ENCODE measurements at places on chromosomes 2 and 18.

GRCh38 chr18:57836557-57836956 is 33.4 kb upstream of the ATP8B1 start:
- DNase-seq, result no peak

GRCh38 chr2:219062081-219062480 is 1.4 kb upstream of the IHH start:
- DNase-seq, result no peak

- no peak for DNase-seq
These were observed 297.1 kb downstream of the AGPS start for GRCh38 chr2:177689623-177690022.

DNA sequence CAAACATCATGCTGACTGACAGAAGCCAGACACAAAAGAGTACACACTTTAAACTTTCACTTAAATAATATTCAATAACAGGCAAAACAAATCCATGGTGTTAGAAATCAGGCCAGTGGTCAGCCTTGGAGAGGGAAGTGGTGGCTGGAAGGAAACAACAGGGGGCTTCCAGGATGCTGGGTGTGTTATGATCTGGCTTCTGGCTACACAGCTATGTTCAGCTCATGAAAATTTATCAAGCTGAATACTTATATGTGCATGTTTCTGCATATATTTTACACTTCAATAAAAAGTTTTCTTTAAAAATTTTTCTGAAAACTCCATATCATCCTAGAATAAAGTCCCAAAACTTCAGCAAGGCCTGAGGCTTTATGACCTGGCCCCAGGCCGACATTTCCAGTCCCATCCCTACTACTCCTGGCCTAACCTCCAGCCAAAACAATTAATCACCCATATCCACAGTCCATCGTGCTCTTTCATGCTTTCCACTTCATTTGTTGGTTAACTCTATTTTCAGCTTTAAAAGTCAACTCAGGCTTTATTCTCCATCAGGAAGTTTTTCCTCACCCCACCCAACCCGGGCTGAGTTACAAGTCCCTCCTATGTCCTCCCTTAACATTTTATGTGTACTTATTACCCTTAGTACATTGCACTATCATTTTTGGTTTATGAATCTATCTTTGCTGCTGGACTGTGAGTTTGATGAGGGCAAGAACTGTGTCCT is 27.9 kb upstream of the SPTBN1 start:
- no peak for DNase-seq

DNA sequence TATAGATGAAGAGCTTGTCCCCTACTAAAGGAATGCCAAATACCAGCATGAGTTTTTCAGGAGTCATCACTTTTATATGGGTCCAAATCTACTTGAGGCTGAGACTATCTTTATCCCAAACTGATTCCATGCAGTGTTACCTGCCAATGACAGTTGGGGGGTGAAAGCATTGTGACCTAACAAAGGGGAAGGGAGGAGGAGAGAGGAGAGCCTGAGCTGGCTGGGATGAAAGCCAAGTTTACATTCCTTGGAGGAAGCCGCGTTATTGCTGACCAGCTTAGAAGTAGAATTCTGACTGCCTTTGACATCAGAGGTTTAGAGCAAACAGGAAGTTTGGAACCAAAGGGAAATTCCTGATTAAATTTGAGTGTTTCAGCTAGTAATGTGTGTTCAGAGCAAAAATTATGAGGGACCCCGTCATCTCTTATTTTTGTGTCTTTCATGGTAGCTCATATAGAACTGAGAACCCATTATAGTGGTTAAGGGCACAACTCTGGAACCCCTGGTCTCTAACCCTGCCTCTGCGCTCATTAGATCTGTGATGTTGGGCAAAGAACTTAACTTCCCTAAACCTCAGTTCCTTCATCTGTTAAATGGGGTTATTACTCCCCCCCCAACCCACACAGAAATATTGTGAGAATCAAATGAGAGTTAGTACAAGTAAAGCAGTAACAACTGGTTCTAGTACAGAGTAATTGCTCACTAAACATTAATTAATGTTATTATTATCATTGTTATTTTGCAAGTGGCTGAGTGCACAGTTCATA is 199.3 kb upstream of the EPAS1 start:
- DNase-seq, result no peak

- DNase-seq, result no peak
These were observed 121.8 kb downstream of the GPR39 start for GRCh38 chr2:132538331-132538855.

DNA sequence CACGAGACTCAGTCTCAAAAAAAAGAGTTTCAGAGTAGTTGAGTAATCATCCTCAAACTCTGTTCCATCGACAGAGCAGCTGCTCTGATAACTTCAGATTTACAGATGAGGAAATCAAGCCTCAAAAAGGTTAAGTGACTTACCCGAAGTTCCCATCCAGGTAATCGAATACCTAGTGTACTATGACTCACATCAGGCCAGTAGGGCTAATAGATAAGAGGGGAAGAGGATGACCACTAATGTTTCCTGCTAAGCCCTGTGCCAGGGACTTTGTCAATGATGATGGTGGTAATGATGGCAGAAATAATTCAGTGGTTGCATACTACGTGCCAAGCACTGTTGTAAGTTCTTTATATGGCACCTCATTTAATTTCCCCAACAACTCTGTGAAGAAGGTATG is 80.9 kb downstream of the PLB1 start:
- DNase-seq, result no peak

GRCh38 chr2:166104773-166105172 is 23.0 kb downstream of the SCN1A start:
- no peak for DNase-seq

DNA sequence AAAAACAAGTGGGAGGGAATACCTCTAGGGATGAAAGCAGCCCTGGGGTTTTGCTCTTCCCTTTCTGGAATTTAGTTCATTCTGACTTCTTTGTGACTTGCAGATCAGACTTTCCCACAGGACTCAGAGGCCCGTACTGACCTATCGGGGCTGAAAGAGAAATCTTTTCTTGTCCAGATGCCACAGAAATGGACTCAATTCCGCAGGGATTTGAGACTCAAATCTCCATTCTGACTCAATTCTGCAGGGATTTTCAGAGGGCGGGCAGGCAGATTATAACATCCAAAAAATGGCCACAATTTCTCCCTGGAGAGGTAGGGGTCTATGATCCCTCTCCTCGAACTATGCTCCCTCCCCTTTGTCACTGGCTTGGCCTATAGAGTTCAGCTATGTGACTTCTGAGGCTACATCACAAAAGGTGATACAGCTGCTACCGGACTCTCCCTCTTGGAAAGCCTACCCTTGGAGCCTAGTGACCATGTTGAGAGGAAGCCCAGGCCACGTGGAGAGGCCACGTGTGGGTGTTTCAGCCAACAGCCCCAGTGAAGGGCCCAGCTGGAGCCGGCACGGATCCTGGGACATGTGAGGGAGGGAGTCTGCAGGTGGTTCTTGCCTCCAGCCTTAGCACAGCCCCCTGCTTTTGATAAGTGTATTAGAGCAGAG is 4.8 kb upstream of the EFHD1 start:
- no peak for DNase-seq

- DNase-seq, result no peak
These were observed 17.8 kb upstream of the ATL2 start for GRCh38 chr2:38394903-38395341.

DNA sequence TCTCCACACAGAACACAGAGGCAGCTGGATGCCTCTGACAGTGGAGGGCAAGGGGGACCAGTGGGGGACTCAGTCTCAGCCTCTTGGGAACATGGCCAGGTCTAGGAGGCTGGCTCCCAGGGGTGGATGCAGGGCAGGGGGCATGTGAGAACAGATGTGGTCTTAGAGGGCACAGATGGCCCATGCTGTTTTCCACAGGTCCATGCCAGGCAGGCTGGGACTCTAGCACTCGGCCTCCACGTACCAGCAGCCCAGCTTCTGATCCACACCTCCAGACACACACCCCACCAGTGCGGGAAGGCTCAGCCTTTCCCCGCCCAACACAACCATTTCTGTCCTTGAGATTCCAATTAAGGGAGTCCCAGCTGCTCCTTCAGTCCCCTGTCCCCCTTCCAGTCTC is 42.4 kb downstream of the TNS1 start:
- no peak for DNase-seq

DNA sequence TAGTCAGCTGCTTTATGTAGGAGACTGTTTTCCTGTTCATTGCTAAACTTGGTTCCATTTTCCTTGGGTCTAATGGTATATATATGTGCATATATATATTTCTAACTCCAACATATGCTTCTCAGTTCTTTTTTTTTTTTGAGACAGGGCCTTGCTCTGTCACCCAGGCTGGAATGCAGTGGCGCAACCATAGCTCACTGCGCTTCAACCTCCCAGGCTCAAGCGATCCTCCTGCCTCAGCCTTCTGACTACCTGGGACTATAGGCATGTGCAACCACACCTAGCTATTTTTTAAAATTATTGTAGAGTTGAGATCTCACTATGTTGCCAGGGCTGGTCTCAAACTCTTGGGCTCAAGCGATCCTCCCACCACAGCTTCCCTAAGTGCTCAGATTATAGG is 22.1 kb downstream of the STPG4 start:
- no peak for DNase-seq

DNA sequence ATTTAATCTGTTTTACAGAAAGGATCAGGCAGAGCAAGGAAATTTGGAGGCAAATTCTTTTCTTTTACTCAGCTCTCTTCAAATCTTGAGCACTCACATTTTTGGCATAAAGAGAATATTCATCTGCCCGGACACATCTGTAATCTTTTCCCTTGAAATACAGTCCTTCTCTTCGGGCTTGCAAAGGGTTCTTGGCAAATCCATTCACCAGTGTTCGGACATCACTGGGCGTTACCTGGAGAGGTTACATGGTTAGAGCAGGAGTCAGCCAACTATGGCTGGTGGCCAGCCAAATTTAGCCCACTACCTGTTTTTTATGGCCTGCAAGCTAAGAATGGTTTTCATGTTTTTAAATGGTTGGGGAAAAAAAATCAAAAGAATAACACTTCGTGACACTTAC is 2.1 kb downstream of the PFN4 start:
- DNase-seq, result no peak

DNA sequence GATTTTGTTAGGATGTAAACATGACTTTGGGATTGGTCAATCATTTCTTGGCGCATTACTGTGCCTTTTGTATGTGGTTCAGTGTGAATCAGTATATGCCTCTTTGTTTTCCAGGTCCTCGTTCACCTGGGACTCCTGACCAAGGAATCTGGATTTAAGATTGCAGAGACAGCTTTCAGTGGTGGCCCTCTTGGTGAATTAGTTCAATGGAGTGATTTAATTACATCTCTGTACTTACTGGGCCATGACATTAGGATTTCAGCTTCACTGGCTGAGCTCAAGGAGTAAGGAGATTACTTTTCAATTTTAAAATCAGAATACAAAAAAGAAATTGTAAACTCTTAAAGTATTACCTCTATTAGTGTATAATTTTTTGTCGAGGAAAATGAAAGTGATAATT is 87.6 kb downstream of the MGAT5 start:
- no peak for DNase-seq

DNA sequence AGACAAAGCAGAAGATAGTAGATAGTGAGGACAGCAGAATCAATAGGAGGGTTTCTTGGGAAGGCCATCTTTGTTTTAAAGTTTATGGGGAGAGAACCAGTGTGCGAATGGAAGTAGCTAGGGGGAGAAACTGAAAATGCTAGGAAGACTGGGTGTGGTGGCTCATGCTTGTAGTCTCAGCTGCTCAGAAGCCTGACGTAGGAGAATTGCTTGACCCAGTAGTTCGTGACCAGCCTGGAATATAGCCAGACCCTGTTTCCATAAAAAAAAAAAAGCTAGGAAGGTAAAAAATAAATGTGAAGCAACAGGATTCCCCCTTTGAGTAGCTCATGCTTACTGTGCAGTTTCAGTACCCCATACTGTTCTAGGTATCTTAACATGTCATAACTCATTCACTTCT is 19.2 kb upstream of the DRC1 start:
- DNase-seq, result no peak

DNA sequence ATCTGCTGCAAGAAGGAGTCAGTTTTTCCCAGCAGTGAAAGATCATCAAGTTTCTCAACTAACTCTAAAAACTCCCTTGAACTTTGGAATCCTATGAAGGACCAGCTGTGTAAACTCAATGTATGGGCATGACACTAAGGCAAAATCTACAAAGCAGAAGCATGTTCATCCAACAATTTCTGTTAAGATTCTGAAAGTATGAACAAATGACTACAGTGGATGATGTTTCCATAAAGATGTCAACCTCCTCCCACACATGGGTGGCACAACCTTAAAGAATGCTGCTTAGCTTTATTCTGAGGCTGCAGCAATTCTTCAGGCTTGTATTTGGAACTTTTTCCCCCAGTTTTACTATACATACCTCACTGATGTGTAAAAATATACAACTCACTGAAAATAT is 47.2 kb downstream of the WDR33 start:
- DNase-seq, result no peak

- no peak for DNase-seq
These were observed 5.5 kb upstream of the TACR1 start for GRCh38 chr2:75204833-75205232.

- DNase-seq, result no peak
These were observed 211.4 kb upstream of the SMIM21 start for GRCh38 chr18:75638776-75639471.

DNA sequence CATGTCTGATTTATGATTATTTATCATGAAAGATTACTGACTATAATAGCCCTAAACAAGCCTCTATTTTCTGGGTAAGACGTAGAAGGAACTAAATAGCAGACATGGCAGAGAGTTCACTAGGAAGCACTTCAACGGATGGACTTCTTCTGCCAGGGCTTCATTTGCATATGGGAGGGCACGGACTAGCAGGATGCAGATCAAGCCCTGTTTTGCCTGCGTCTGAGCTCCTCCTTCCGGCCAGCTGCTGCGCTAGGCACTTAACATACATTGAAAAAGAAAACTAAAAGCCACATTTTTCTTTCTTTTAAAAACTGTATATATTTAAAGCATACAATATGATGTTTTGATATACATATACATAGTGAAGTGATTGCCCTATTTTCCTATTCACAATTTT is 340.0 kb upstream of the MEX3C start:
- no peak for DNase-seq

GRCh38 chr2:108988076-108988795 is 784 bp downstream of the EDAR start:
- no peak for DNase-seq

- no peak for DNase-seq
These were observed 340.3 kb downstream of the CYRIA start for GRCh38 chr2:16325016-16325975.

DNA sequence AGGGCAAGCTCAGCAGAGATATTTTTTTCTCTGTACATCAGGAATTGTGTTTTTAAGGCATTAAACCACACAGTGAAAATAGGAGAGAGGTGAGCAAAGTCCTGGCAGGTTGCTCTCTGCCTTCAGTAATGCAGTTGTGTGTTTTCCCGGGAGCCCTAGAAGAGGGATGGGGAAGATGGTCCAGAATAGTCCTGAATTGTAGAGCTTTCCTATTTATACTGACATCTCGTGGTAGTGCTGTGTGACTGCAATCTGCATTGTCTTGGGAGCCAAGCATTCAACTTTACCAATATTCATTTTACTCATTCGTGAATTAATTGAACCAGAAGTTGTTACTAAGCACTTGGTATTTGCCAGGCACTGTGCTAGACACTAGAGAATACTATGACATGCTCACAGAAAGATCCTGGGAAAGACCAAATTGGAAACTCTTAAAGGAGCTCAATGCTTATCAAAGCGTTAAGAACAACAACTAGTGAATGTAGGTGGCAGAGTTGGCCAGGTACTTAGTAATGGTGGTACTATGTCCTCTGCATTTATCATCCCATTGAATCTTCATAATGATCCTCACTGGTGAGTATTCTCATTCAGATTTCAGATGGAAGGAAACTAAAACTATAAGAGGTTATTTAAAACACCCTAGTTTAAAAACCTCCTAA is 214.6 kb downstream of the TRIB2 start:
- DNase-seq, result no peak

GRCh38 chr2:1942146-1942545 is 197.8 kb upstream of the PXDN start:
- DNase-seq, result no peak

- no peak for DNase-seq
These were observed 174.1 kb downstream of the ANKRD44 start for GRCh38 chr2:197136452-197136851.

Data from stimulated activated CD8-positive, alpha-beta memory T cell treated with anti-CD3 and anti-CD28 coated beads, Interleukin-2, amount 100 ng/mL, for 48 hours (primary cell).